ENCODE measurements at places on chromosomes 5 and 9.

GRCh38 chr5:150272531-150272930, 17.0 kb downstream of the CAMK2A start:
- H3K27me3 ChIP-seq, result no peaks in the 10 kb centered on the region
- no peaks in the 10 kb centered on the region for H3K4me1 ChIP-seq
- no peak overlapping the region for H3K4me3 ChIP-seq
- H3K27ac ChIP-seq, result no peak overlapping the region
- DNase-seq, result peak; percentile 40

GRCh38 chr9:124771021-124771866, at the start of gene NR6A1:
Gene NR6A1, minus strand, starts transcription at chr9:124771311.
- H3K36me3 ChIP-seq, result no peaks in the 10 kb centered on the region
- H3K4me1 ChIP-seq, result peaks cover 24% of the 10 kb centered on the region
- H3K4me3 ChIP-seq, result peak within 1 kb of the TSS; percentile 89
- peak within 1 kb of the TSS; percentile 94 for H3K27ac ChIP-seq
- peaks cover 3% of the 10 kb centered on the region for H3K27me3 ChIP-seq

DNA sequence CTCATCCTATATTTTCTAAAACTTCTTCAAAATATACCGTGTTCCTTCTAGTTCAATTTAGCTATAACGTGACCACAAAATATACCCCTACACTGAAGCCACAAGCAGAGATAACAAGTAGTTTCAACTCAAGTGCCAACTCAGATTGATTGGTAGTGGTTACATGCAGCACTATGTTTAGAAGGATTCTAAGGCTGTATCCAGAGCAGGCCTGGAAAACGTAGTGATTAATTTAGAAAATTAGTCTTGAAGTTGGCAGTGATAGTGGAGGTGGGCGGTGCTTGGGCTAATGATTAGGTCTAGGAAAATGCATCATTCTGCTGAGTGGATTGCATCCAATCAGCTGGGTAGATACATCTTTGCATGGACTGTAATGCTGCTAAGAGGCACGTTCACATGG, 61.5 kb downstream of the MAMDC2 start:
- H3K36me3 ChIP-seq, result no peaks in the 10 kb centered on the region
- no peak overlapping the region for H3K27ac ChIP-seq
- no peak for DNase-seq
- H3K27me3 ChIP-seq, result no peaks in the 10 kb centered on the region
- no peaks in the 10 kb centered on the region for H3K4me1 ChIP-seq

DNA sequence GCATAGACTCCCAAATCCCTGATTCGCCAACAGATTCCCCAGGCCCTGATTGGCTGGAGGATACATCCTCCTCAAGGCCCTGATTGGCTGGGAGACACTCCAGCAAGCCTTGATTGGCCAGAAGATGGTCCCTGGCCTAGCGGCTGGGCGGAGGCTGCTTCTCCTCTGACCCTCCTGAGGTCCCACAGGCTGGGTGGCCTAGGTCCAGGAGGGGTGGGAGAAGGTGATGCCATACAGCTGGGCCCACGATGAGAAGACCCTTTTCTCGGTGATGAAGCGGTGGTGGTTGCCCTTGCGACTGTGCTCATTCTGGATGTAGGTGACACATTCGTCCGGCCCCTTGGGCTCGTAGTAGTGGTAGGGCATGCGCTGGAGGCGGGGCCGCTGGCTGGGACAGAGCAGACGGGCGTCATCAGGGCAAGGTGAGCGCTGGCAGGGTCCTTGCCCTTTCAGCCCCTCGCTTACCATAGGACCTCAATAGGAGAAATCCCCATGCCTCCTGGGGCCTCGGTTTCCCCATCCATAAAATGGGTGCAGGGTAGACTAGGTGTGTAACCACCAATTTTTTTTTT, 9.0 kb upstream of the AK1 start:
- no peaks in the 10 kb centered on the region for H3K27me3 ChIP-seq
- no peak for DNase-seq
- no peak overlapping the region for H3K27ac ChIP-seq
- H3K4me1 ChIP-seq, result peaks cover 4% of the 10 kb centered on the region

DNA sequence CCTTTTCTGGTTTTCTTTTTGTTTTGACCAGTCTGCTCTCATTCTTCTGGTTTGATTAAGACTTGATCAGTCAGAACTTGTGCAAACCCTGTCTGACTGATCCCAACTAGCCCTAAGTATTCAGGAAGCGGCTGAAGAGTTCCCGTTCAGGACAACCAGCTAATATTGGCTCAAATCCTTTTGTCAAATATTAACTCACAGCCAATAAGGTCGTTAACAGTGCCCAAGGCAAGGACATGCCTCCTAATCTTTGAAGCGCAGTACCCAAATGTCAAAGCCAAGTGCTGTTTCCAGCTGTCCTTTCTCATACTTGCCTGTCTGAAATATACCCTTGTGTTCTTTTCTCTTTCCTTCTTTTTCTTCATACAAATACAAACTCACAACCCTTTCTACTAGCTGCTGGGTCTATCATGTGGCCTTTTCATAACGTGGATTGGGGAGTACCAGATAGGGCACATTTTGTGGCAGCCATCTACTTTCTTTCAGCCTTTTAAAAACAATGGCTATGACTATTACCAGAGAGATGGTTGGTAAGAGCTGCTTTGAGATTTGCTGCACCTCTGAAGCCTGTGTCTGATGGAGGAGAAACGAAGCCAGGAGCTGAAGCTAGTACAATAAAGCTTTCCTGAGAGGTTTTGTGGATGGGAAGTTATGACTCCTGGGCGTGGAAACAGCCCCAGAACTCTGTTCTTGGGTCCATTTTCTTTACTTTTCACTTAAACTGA, 266.4 kb upstream of the ZNF608 start:
- DNase-seq, result no peak
- H3K27ac ChIP-seq, result no peak overlapping the region
- no peaks in the 10 kb centered on the region for H3K36me3 ChIP-seq

GRCh38 chr5:71587766-71588532, 809 bp downstream of the MCCC2 start:
- H3K4me3 ChIP-seq, result peak overlapping the region; percentile 60
- H3K4me1 ChIP-seq, result peaks cover 16% of the 10 kb centered on the region
- peak overlapping the region; percentile 70 for H3K27ac ChIP-seq
- H3K36me3 ChIP-seq, result no peaks in the 10 kb centered on the region

- peaks cover 7% of the 10 kb centered on the region for H3K27me3 ChIP-seq
- H3K36me3 ChIP-seq, result no peaks in the 10 kb centered on the region
- H3K4me1 ChIP-seq, result peaks cover 22% of the 10 kb centered on the region
- no peak overlapping the region for H3K4me3 ChIP-seq
These were observed 10.3 kb downstream of the NR4A3 start for GRCh38 chr9:99831857-99832557.

GRCh38 chr9:112224401-112225289, 49.5 kb upstream of the SUSD1 start:
- no peak overlapping the region for H3K27ac ChIP-seq
- no peaks in the 10 kb centered on the region for H3K4me1 ChIP-seq
- H3K27me3 ChIP-seq, result no peaks in the 10 kb centered on the region
- peaks cover 67% of the 10 kb centered on the region for H3K36me3 ChIP-seq

DNA sequence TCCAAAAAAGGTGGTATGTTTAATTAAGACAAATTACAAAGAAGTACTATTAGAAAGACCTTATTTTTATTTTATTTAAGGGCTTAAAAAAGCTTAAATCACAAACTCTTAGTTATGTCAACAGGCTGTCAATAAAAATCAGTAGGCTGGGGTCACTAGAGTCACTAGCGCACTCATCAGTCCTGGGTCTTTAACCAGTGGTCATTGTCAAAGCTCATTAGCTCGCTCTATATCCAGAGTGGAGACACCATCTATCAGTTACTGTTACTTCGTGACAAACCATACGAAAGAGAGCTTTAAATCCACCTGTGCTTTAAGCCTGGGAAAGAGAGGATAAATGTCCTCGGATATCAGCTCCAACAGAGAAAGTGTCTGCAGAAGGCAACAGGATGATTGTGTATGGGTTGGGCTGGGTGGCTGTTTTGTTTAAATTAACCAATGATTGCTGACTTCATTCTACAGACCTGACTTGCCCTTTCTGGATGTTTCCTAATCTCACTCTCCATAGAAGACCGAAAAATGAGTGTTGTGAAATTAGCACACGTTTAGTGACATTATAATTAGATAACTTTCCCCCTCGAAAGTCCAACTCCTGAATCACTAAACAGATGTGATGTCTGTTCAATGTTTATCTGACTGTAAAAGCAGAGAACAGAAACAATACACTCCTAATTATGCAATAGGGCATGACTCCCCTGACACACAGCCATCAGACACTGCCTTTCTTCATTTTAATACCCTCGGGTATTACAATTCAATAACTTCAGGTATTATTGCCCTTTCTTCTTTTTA, 123.6 kb upstream of the TNPO1 start:
- H3K27ac ChIP-seq, result no peak overlapping the region
- H3K4me3 ChIP-seq, result no peak overlapping the region
- no peaks in the 10 kb centered on the region for H3K36me3 ChIP-seq
- H3K27me3 ChIP-seq, result no peaks in the 10 kb centered on the region
- no peak for DNase-seq
- no peaks in the 10 kb centered on the region for H3K4me1 ChIP-seq

DNA sequence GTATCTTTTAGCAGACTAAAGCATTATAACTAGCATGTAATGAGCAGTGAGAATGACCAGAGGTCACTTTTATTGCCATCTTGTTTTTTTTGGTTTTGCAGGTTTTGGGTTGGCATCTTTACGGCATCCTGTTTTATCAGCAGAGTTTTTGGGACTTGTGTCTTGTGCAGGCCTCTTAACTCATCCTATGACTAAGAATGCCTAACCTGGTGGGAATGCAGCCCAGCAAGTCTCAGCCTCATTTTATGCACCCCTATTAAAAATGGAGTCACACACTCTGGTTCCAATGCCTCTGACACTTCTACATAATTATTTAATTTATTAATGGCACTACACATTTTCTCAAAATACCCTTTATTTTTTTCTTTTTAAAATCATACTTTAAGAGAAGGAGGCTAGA, 726.5 kb upstream of the RIOK2 start:
- no peaks in the 10 kb centered on the region for H3K36me3 ChIP-seq
- no peak for DNase-seq
- no peak overlapping the region for H3K27ac ChIP-seq
- H3K27me3 ChIP-seq, result no peaks in the 10 kb centered on the region

GRCh38 chr5:76732405-76733048, 16.6 kb downstream of the F2R start:
- peaks cover 23% of the 10 kb centered on the region for H3K36me3 ChIP-seq
- H3K4me1 ChIP-seq, result peaks cover 11% of the 10 kb centered on the region
- H3K4me3 ChIP-seq, result no peak overlapping the region
- no peaks in the 10 kb centered on the region for H3K27me3 ChIP-seq
- no peak overlapping the region for H3K27ac ChIP-seq

GRCh38 chr9:133979921-133980863, 11.9 kb downstream of the VAV2 start:
- no peaks in the 10 kb centered on the region for H3K27me3 ChIP-seq
- no peak overlapping the region for H3K4me3 ChIP-seq
- no peaks in the 10 kb centered on the region for H3K4me1 ChIP-seq

- no peaks in the 10 kb centered on the region for H3K36me3 ChIP-seq
- H3K27ac ChIP-seq, result peak overlapping the region; percentile 29
- no peak overlapping the region for H3K4me3 ChIP-seq
- peak; percentile 91 for DNase-seq
These were observed 52.8 kb downstream of the CAST start for GRCh38 chr5:96714951-96715451.

GRCh38 chr5:170809551-170809950, 26.0 kb downstream of the GABRP start:
- no peak overlapping the region for H3K4me3 ChIP-seq
- H3K27me3 ChIP-seq, result no peaks in the 10 kb centered on the region
- no peaks in the 10 kb centered on the region for H3K36me3 ChIP-seq
- peak; percentile 25 for DNase-seq
- no peaks in the 10 kb centered on the region for H3K4me1 ChIP-seq

DNA sequence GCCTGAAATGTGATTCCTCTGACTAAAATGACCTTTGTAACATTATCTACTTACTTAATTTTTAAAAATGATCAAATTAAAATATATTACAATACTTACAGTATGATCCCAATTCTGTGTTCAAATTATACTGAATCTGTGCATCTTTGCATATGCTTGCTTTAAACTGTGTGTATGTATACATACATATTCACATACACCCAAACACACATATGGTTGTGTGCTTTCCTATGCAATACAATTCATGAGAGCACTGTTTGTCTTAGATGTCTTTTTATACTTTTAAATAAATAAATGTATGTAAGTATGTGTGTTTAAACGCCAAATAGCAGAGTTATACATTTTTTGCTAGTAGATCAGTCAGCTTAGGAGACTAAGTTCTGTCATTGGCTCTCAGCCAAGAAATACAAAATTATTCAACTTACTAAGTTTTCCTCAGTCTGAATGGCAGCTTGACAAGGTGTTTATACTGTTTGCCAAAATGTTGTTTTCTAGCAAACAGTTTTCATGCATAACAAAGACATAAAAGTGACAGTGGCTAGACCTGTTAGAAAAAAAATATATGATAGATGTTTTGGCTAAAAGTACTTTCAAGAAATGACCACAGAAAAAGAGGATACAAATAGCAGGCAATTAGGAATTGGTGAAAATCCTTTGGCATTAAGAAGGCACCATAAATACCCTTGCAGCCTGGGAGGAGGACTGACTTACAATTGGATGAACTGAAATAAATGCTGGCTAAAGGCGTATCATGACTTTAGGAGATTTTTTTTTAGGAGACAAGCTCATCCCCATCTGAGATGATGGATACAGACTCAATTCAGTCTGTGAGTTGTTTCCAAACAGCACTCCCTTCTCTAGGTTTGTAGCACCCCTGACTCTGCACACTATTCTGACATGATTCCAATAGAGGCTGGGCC, 7.9 kb downstream of the TICAM2 start:
- H3K4me3 ChIP-seq, result no peak overlapping the region
- no peak overlapping the region for H3K27ac ChIP-seq
- DNase-seq, result no peak
- no peaks in the 10 kb centered on the region for H3K27me3 ChIP-seq

DNA sequence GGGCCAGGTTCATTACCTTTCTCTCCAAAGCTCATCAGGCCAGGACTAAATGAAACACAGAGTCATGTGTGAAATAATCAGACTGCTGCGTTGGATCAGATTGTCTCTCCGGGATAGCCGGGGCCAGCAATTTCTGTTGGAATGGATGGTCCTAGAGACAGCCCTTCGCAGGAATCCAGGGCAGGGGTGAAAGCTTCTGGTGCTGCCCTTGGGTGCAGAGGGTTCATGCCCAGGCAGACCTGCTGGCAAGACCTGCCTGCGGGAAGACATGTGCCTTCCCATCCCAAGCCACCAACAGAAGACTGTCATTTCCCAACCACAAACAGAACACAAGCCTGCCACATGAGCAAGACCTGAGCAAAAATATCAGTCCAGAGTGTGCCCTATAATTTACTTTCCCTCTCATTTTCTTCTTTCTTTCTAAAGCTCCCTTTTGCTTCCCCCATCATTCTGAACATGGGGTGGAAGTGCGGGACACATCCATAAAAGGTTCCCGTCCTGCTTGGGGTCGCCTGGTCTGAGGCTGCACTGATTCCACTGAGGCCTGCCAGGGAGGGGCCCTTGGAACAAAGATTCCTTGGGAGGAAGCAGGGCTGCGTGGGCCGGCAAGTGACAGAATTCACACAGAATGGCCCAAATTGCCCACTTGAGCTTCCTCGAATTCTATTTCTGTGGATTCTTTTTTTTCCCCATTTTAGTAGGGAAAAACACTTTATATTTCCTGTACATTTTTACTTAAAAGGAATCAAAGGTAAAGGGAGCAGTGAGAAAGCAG, 57.3 kb downstream of the UBE2QL1 start:
- no peaks in the 10 kb centered on the region for H3K36me3 ChIP-seq
- no peaks in the 10 kb centered on the region for H3K27me3 ChIP-seq
- no peak overlapping the region for H3K27ac ChIP-seq
- no peak for DNase-seq
- no peak overlapping the region for H3K4me3 ChIP-seq
- H3K4me1 ChIP-seq, result peaks cover 29% of the 10 kb centered on the region

GRCh38 chr5:32255540-32255900, 57.2 kb downstream of the MTMR12 start:
- DNase-seq, result no peak
- H3K27ac ChIP-seq, result no peak overlapping the region
- no peaks in the 10 kb centered on the region for H3K4me1 ChIP-seq
- H3K36me3 ChIP-seq, result peaks cover 23% of the 10 kb centered on the region

All from common myeloid progenitor, CD34-positive (primary cell).